EH (cell line): ENCODE measurements at places on chromosomes 12 and 14.

DNA sequence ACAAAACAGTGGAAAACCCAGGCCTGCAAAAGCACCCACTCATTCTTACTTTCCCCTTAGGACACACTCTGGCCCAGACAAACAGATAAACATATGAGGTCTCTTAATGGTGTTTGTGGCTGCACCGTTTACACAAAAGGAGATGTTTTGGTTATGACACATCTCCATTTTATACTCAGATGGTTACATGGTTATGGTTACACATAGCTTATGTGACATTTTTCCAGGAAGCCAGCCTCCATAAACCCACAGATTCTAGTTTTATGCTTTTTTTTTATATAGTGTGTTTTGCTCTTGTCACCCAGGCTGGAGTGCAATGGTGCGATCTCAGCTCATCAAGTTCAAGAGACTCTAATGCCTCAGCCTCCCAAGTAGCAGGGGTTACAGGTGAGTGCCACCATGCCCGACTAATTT, 3.5 kb upstream of the KLRD1 start:
- peak; percentile 89 for DNase-seq

- no peak for DNase-seq
Observed at GRCh38 chr12:98422359-98422758, 93.0 kb upstream of the TMPO start.

GRCh38 chr12:19886639-19887064, 447.4 kb downstream of the AEBP2 start:
- DNase-seq: peak; percentile 52

- no peak for DNase-seq
Observed at GRCh38 chr12:53048033-53048779, 1.7 kb upstream of the TNS2 start.

GRCh38 chr14:68631394-68632053, 161.3 kb downstream of the ZFP36L1 start:
- no peak for DNase-seq

GRCh38 chr14:102000902-102001301, 36.5 kb downstream of the DYNC1H1 start:
- no peak for DNase-seq

- peak; percentile 13 for DNase-seq
Observed at GRCh38 chr12:44972746-44973421, 78.0 kb downstream of the DBX2 start.

DNA sequence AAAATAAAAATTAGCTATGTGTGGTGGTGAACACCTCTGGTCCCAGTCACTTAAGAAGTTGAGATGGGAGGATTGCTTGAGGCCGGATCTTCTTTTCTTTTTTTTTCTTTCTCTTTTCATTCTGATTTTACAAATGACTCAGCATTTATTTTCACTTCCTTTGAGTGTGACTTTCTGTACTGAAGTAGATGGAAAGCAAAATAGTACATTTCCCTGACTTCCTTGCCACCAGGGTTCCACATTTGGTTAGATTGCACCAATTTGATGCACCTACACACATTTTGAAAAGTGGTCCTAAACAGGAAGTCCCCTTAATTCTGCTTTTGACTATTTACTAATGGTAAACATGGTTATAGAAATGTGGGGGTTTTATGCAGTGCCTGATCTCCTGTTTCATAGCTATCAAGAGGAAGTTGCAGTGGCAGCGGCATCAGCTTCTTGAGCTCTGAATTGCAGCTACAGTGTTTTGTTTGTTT, 13.0 kb upstream of the LEMD3 start:
- DNase-seq: no peak

- no peak for DNase-seq
Observed at GRCh38 chr12:11686120-11686519, 36.6 kb downstream of the ETV6 start.

DNA sequence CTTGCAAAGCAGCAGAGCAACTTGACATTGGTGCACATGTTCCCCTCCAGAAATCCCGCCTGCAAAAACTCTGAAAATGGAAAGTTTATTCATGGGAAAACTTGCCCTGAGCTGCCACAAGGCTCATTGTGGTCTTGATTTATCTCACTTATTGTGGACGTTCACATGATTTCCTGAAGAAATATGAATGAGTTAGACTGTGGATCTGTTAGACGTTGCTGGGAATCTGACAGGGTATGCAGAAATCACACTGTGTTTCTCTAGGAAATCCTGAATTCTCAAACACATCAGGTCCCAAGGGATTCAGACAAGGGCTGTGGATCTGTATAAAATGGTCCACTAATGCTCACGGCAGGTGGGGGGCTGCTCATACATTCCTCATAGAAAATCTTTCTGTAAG, 72.2 kb downstream of the EID3 start:
- DNase-seq: no peak

- DNase-seq: no peak
Observed at GRCh38 chr12:89684136-89684535, 24.5 kb downstream of the ATP2B1 start.

- no peak for DNase-seq
Observed at GRCh38 chr14:100469632-100470522, 117.3 kb downstream of the BEGAIN start.

DNA sequence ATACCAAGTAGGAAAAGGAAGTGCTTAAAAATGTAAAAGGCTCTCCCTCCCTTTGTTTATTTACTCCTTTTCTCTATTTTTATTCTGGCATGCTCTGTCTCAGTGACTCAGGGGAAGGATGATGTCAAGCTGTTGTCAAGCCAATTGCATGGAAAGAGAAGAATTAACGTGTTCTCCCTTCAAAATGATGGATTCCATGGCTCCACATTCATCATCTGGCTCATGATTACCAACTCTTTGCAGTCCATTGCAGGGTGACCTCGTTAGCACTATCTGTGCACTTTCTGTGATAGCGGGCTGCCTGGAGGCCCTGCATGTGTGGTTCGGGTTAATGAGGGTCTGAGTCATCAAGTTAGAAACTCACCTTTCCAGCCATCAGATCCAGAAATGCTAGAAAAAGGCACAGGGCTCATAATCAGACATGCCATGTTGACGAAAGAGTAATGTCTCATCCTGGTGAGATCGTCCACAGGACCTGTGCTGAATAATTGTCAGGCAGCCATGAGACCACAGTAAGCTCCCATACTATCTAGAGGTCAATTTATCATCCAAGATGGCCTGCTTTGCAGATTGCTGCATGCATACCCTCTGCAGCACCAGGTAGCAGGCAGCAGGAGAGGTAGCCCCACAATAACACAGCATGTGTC, 79.2 kb upstream of the BTG1 start:
- peak; percentile 80 for DNase-seq

- no peak for DNase-seq
Observed at GRCh38 chr14:90446405-90446804, 49.6 kb downstream of the CALM1 start.
